ENCODE measurements at places on chromosomes 2 and 18.

GRCh38 chr2:39755466-39755865 lies 23.6 kb downstream of the THUMPD2 start:
- DNase-seq, result no peak

DNA sequence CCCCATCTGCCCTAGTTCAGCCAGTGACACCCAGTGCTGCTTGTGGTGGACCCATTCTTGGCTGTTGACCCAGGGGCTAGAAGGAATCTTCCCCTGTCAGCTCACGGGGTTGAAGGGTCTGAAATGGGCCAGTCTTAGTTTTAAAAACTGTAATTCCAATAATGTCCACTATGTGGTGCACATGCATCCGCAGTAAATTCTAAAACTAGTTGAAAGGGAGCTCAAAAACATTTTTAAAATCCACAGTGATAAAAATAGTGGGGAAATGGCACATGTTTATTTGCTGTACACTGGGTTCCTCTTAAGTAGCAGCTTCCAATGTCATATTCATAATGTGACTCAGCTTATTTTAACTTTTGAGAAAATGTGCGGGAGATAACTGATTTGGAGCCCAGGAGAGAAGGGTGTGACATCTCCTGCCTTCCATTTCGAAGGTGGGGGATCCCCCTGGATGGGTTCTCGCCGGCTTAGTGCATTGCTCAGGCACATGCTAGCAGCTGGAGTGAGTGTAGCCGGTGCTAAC lies 32.8 kb downstream of the GRHL1 start:
- peak; percentile 79 for DNase-seq

- DNase-seq, result peak; percentile 2
These were observed 369.0 kb downstream of the EPHA4 start for GRCh38 chr2:221203125-221203524.

GRCh38 chr2:221494556-221494955 lies 77.5 kb downstream of the EPHA4 start:
- peak; percentile 16 for DNase-seq

GRCh38 chr2:155662224-155662623 lies 670.3 kb downstream of the NR4A2 start:
- no peak for DNase-seq

DNA sequence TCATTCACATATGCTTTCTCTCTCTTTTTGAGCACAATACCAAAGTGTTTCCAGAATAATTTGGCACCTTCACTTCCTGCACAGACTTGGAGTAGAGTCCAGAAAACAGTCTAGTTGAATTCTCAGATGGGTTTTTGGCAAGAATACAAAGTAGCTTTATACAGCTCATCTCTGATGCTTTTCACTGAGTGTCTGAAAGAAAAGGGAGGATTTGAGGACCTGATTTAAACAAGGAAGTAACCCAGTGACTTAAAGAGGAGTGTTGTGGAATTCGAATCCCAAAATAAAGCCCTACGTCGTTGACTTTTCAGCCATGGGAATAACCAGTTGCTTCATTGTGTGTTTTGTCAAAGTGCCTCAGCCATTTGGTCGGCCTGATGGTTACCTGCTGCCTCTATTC lies 31.8 kb downstream of the METAP1D start:
- DNase-seq, result no peak

DNA sequence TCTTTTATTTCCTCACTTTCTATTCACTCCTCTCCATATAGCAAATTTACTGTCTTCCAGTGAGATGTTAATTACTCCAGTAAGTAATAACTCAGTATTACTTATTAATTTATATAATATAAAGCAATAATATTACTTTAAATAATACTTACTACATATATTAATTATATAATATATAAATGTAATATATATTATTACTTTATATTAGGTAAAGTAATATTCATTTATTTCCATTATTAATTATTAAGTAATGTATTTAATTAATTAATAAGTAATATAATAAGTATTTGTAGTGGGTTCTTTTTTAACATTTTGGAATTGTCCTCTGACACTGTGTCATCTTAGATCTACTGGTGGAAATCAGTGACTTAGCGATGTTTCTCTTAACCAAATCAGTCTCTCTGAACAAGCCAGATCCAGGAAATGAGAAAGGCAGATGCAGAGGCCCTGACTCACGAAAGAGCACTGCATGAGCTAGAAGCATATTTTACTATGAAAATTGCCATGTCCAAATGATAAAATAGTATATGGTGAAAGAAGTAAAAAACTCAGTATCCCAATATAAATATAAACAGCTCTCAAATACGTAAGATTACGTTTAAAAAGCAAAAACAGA lies 115.9 kb downstream of the DSEL start:
- no peak for DNase-seq

GRCh38 chr2:15298770-15299169 lies 262.4 kb downstream of the NBAS start:
- no peak for DNase-seq

- no peak for DNase-seq
These were observed 748 bp downstream of the TWIST2 start for GRCh38 chr2:238848691-238848975.

DNA sequence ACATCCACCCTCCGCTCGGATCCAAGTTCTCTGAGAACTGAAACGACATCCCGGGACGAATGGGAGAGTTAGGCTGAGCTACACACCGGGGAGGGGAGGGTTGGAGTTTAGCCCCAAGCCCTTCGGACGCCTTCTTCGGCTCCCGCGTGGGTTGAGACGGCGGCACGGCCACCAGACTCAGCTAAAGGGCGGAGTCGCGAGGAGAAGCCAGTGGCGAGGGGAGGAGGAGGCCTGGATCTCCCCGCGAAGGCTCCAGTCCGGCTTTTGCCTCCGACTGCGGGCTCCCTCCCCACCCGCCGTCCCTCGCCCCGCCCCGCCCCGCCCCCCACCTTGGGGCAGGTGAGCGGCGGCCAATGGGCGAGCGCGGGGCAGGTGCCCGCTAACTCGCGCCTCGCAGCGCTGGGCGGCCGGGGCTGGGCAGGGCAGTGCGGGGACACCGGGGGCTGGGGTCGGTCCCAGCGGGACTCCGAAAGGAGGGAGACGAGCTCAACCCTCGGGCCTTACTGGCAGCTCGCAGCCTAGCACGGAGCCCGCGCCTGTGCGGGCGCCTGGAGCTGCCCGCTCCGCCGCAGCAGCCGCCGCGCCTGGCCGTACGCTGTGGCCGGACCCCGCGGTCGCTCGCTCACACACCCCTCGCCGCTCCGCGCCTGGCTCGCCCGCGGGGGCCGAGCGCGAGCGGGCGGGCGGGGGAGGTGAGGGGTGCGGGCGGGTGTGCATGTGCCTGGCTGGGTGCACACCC lies at the start of gene EMX1:
Gene EMX1, plus strand, starts transcription at position 382 of the 739 bp plus-strand sequence. Its CDS starts 334 bp downstream, at position 716.
- DNase-seq, result peak; percentile 57

GRCh38 chr2:152825834-152826233 lies 107.4 kb downstream of the ARL6IP6 start:
- no peak for DNase-seq

DNA sequence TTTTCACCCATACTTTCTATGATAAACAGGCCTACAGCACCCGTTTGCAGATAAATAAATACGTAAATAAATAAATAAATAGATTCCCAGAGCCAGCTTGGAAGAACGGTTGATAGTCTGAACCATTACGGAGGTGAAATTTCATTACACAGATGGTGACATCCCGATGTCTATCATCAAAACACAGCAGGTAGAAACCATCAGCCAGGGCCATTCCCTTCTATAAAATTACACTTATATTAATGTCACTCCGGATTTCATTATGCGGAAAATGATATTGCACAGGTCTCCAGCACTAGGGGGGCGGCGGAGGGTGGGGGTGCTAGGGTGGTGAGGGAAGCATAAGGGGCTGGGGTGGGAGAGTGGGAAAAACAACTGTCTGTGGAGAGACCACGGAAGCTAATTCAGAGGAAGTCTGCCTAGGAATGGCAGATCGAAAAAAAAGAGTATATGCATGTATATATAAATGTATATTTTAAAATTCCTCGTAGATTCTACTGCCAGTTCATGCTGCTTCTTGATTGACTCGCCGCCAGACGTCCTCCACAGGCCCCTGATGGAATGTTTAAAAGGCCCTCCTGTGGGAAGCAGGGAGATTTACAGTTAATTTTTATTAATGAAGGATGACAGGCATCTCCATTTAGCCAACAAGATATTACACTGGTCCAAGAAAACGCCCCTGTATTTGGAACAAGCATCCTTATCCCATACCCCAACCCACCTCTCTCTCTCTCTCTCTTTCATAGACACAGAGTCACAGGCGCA lies 1906.0 kb upstream of the PIK3C3 start:
- no peak for DNase-seq

DNA sequence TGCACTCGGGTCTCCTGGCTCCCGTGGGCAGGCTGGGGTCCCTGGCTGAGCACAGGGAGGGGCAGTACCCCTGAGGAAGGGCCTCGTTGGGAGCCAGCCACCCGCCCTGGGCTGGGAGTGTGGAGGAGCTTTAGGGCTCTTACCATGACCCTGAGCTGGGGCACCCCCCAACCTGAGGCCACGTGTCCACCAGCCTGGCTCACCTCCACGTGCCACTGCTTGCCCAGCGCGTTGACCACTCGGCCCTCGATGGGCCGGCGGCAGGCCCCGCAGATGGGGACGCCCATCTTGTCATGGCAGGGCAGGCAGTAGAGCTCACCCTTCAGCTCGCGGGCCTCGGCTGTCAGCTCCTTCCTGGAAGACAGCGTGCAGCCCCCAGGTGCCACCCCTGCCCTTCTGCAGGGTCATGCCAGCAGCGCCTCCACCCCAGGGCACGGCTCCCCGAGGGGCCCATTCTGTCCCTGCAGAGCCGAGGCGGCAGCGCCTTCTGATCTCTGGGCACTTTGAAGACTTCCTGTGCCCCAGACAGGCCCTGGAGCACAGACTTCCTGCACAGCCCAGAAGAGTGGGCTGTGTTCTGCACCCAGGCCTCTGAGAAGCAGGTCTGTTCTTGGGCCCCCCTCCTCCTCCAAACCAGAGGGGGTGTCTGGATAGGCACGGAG lies 4.0 kb upstream of the GPR17 start:
- peak; percentile 51 for DNase-seq

GRCh38 chr2:71060871-71061270 lies 7.6 kb upstream of the NAGK start:
- DNase-seq, result no peak

GRCh38 chr2:237283131-237283928 lies 130.6 kb downstream of the COL6A3 start:
- no peak for DNase-seq

DNA sequence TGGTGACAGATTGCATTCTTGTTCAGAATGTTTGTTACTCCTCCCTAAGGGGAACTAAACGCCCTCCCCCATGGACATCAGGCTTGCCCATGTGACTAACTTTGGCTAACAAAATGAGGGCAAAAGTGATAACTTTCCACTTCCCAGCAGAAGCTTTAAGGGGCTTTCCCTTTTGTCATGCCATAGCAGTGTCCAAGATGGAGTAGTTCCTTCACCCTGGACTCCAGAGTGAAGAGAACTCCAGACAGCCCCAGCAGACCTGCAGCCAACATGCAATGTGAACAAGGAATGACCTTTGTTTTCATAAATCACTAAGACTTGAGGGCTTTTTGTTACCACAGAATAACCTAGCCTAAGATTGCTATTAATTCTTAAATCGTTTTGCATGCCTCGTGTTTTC lies 163.5 kb downstream of the ZEB2 start:
- no peak for DNase-seq

- no peak for DNase-seq
These were observed 220.5 kb downstream of the PMAIP1 start for GRCh38 chr18:60120231-60120750.

- peak; percentile 32 for DNase-seq
These were observed 640 bp downstream of the SPTBN1 start for GRCh38 chr2:54456612-54457322.

DNA sequence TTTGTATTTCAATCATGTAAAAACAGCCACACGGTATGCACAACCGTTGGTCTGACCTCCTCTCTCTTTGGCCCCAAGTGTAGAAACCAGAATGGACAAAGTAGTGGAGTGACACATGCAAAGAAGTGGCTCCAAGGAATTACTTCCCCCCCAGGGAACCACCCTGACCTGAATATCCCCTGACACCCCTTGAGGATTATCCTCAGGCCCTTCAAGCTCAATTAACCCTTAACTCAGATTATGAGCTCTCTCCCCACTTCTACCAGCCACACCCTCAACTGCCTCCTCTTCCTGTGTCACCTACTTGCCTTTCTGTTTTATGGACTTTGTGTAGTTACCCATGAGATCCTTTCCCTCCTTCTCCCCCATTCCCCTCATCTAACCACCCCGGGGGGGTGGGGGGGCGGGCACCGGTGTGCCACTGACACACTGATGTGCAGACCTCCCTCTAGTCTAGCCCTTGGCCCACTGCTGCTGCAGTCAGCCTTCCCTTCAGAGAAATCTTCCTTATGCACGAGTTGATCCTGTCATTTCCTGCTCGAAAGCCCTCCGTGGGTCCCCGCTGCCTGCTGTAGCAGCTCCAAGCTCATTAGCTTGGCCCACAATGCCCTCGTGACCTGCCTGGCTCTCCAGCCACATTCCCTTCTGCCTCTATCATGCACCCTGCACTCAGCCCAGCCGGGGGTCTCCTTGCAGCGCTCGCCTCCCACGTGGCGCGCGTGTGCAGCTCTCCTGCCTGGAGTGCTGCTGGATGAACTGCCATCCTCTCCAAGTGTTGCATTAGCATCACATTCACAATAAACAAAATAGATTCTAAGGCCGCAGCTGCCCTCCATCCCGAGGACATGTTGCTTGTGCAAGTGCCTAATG lies 40.1 kb upstream of the TMEM177 start:
- no peak for DNase-seq

DNA sequence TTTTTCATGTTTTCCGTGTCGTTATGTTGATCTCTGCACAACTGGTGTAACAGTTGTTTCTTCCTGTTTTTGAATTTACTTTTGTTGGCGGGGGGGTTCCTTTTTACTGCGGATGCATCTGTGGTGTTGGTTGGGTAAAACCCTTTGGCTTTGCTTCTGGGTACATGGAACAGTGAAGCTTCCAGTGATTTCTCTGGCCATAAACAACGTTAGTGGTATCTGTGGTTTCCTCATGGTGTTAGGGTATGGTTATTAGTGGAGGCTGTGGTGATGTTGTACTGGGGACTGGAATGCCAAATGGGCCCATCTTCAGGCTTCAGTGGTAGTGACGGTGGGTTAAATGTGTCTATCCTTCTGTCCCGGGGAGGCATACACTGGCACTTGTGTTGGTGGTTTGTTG lies 285.4 kb upstream of the ZNF804A start:
- DNase-seq, result no peak

DNA sequence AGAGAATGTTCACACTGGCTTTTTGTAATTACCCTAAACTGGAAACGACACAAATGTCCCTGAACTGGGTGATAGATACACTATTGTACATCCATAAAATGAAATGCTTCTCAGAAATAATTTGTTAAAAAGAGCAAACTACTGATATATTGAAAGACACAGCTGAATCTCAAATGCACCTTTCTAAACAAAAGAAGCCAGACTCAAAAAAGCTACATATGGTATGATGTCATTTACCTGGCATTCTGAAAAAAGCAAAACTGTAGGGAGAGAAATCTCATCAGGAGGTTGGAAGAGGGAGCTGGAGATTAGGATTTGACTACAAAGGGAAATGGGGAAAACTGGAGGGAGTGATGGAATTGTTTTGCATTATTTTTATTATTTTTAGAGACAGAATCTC lies 12.0 kb downstream of the SLC38A11 start:
- no peak for DNase-seq

DNA sequence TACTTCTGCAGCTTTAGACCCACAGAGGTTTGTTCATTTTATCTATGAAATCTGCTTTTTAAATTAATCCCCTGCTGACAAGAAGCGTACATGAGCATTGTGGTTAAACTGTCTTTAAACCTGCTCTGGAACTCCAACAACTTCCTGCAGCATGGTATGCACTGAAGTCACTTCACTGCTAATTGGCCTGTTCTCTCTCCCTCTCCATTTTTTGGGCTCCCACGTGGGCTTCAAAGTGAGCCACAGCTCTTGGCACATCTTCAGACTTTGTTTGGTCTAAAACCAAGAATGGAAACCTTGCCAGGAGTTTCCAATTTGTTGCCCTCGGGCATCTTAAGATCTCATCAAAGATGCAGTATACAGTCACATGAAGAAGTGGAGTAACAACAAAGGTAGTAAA lies 311.4 kb downstream of the LRRTM1 start:
- DNase-seq, result peak; percentile 82

Measured in hematopoietic multipotent progenitor cell treated with erythropoietin and hydrocortisone succinate and interleukin-3 and kit ligand, for 4 days (in vitro differentiated cells).